ENCODE measurements at places on chromosomes 5 and 9.

DNA sequence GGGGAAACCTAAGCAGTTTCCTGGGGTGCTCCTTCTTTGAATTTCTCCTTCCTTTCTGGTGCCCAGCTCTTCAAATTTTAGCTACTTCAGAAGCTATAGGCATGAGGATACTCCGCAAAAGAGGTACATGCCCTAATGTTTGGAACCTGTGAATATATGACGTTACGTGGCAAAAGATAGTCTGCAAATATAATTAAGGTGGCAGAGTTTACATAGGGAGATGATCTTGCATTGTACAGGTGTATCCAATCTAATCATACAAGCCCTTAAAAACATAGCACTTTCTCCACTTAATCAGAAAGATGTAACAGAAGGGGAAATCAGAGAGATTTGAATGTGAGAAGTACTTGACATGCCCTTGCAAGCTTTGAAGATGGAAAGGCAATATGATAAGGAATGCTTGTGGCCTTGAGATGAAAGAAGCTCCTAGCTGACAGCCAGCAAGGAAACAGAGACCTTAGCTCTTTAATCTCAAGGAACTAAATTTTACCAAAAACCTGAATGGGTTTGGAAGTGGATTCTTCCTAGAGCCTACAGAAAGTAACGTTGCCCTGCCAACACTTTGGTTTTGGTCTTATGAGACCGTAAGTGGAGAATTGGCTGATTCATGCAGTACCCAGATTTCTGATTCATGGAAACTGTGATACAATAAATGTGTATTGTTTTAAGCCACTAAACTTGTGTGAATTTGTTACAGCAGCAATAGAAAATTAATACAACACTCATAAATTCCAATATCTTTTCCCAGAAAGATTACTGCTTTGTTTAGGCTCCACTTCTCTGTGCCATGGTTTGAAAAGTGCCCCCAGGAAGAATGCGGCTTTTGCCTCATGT lies 268.4 kb downstream of the FAM170A start:
- peak; percentile 2 for DNase-seq

DNA sequence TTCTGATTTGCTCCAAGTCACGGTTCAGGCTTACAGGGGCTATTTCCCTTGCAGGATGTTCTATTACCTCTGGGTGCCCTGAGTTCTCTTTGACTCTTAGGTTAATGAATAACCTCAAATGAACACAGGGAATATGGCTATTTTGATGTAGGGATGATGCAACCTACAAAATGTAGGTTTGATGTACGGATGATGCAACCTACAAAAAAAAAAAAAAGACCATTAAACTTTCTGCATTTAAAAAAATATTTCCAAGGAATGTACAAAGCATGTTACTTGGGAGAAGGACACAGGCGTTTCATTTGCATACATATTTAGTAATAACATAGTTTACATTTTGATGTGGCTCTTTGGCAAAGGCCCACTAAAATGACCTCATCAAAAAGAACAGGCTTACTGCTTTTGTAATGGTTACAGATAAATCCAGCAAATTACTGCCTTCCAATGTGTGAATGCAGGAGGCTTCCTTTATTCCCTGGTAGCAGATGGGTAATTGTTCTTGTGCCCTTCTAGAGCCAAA lies 36.3 kb downstream of the ZNF474 start:
- peak; percentile 88 for DNase-seq

DNA sequence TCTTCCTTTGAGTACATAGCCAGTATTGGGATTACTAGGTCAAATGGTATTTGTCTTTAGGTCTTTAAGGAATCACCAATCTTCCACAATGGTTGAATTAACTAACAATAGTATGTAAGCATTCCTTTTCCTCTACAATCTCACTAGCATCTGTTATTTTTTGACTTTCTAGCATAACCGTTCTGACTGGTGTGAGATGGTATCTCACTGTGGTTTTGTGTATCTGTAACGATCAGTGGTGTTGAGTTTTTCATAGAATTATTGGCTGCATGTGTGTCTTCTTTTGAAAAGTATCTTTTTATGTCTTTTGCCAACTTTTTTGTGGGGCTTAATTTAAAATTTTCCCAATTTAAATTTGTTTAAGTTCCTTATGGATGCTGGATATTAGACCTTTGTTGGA lies 81.5 kb upstream of the ASTN2 start:
- no peak for DNase-seq

DNA sequence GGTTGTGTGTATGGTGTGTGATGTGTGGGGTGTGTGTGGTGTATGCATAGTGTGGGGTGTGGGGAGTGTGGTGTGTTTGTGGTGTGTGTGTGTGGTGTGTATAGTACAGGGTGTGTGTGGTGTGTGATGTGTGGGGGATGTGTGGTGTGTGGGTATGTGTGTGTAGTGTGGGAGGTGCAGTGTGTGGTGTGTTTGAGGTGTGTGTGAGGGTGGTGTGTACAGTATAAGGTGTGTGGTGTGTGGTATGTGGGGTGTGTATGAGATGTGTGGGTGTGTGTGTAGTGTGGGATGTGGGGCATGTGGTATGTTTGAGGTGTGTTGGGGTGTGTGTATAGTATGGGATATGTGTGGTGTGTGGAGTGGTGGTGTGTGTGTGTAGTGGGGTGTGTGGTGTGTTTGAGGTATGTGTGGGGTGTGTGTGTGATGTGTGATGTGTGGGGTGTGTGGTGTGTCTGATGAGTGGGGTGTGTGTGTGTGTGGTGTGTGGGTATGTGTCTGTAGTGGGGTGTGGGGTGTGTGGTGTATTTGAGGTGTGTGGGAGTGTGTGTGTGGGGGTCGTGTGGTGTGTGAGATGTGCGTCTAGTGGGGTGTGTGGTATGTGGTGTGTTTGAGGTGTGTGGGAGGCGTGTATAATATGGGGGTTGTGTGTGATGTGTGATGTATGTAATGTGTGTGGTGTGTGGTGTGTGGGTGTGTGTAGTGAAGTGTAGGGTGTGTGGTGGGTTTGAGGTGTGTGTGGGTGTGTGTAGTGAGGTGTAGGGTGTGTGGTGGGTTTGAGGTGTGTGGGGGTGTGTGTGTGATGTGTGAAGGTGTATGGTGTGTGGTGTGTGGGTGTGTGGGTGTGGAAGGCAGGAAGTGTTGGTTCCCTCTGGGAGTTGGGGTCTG lies 8.6 kb downstream of the ECSCR start:
- DNase-seq = no peak

DNA sequence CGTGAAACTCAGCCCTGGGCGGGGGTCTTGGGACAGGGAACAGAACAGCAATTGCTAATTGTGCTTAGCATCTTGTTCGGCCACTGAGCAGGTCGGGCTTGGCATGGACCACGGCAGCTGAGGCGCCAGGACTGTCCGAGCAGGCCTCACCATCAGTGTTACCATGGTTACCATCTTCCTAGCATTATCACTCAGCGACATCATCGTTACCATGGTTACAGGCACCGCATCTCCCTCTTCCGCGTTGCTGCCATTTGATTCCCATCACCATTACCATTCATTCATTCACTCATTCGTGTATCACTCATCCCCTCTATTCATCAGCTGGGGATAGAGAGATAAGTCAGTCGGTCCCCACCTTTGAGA lies 81.0 kb upstream of the ZBTB43 start:
- DNase-seq = no peak

All from cardiac fibroblast (primary cell).